ENCODE measurements at places on chromosomes 5 and 9.

- DNase-seq = no peak
Observed at GRCh38 chr9:95067897-95068296, 249.6 kb downstream of the FANCC start.

- DNase-seq = no peak
Observed at GRCh38 chr5:10109299-10109698, 140.4 kb downstream of the ATPSCKMT start.

GRCh38 chr9:83706676-83707517 is 861 bp downstream of the UBQLN1 start:
- DNase-seq = peak; percentile 69

DNA sequence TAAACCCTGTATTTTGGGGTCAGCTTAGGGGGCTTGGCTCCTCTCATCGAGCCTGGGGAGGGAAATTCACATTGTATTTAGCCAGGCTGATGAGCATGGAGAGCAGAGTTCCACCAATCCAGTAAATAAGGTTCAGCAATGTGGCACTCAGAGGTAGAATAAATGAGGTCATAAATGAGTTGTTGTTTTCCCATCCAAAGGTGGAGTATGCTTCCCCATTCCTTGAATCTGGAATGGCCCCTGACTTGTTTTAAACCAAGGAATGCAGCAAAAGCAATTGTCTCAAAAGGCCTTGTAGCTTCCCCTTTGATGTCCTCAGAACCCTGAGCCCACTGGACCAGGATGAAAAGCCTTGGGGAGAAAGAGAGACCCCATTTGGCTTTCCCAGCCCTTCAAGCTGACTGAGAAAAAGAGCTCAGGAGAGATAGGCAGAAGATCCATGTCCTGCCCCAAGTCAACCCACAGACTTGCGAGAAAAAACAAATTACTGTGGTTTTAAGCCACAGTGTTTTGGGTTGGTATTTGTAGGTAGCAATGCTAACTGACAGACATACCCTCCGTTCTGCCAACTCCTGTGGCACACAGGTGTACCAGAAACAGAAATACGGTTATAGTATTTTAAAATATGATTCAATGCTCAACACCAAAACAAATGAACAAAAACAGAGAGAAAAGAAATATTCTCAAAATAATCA is 566.0 kb upstream of the DMAC1 start:
- DNase-seq = no peak

GRCh38 chr5:372996-373709 is 51.6 kb downstream of the AHRR start:
- peak; percentile 80 for DNase-seq

DNA sequence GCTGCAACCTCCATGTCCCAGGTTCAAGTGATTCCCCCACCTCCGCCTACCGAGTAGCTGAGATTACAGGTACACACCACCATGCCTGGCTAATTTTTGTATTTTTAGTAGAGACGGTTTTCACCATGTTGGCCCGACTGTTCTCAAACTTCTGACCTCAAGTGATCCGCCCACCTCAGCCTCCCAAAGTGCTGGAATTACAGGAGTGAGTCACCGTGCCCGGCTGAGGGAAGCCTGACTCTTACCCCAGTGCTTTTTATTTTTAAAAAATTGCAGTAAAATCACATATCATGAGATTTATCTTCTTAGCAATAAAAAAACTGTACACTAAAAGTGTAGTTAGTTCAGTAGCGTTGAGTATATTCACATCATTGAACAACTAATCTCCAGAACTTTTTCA is 105.3 kb downstream of the SLIT3 start:
- no peak for DNase-seq

DNA sequence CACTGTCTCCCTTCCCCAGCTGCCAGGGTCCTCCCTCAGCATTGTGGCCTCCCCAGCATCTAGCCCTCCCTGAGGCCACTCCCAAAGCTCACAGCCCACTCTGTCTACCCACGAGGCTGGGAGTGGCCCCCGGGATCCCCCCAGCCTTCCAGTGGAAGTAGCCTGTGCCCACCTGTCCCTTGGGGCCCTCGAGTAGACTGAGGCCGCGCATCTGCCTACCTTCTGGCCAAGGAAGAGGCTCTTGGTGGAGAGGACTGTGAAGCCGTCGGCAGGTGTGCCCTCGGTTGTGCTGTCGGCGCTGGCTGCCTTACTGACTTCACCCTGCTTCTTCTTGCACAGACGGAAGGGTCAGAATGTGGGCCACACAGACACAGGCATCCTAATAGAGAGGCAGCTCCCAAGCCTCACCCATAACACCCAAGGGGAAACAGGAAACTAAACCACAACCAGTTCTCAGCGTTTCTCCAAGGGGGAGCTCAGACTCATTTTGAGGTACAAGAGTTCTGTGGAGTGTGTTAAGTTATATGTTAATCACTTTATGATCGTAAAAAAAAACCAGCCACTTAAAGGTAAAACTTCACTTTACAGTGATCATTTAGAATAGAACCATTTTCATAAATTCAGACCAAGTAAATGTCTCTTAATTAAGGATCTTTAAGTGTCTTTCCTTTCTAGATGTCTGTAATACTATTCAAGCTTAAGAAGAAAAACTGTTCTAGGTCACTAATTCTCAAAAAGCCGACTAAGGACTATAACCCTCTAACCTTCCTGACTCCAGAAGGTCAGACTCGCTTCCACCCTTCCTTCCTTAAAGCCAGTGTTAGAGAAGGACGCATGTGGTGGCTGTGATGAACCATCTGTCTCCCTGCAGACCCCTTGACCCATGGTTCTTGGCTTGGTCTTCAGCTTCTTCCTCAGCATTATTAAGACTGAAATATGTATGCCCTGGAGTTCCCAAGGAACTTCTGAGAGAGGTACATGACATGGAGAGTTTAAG is 38.5 kb downstream of the MACROH2A1 start:
- peak; percentile 53 for DNase-seq

- DNase-seq = no peak
Observed at GRCh38 chr9:14263707-14264483, 50.0 kb downstream of the NFIB start.

DNA sequence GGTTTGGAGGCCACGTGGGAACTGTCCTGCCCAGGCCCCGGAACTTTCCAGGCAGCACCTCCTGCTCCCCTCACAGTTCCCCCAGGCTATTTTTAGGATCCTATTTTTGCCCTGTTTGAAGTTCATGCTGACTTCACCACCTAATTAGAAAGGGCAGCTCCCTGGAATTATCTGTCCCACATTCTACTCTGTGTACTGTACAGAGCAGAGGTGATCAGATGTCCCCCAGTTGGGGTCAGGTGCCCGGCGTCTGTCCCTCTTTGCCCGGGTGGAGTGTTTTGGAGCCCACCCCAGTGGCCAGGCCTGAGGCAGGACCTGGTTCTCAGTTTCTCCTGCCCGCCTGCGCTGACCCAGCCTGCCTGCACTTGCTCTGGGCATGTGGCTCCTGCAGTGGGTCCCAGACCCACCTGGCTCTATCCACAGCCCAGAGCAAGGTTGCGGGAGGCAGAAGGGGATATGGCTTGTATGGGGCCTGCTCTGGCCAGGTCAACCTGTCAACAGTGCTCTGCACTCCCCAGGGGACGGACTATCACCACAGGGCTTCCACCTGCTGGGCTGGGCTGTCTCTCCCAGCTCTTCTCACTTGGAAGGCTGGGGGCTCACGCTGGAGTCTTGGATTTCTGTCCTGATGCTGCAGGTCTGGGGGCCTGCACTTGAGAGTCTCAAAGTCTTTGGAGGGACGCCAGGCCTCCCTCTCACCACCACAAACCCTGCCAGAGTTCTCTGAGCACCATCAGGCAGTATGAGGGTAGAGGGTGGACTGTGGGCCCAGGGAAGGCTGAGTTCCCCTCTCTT is 268.3 kb downstream of the GADD45G start:
- DNase-seq = no peak

DNA sequence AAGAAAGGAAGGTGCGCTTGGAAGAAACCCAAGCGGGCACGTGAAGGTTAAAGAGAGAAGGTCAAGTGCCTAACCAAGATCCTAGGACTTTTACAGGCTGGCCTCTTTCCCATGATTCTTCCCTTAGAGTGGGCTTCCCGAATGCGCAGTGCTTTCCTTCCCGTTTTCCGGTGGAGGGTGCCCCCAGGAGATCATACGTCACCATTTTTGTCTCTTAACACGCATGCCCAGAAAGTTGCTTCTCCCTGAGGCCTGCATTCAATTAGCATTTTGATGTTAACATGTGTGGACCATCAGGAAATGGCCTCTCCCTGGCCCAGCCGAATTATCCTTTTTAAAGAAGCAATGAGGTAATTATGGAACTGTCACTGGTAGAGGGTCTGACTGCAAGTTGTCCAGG is 1.9 kb upstream of the RUSC2 start:
- no peak for DNase-seq

- no peak for DNase-seq
Observed at GRCh38 chr9:93387791-93388190, 63.7 kb upstream of the FAM120A start.

DNA sequence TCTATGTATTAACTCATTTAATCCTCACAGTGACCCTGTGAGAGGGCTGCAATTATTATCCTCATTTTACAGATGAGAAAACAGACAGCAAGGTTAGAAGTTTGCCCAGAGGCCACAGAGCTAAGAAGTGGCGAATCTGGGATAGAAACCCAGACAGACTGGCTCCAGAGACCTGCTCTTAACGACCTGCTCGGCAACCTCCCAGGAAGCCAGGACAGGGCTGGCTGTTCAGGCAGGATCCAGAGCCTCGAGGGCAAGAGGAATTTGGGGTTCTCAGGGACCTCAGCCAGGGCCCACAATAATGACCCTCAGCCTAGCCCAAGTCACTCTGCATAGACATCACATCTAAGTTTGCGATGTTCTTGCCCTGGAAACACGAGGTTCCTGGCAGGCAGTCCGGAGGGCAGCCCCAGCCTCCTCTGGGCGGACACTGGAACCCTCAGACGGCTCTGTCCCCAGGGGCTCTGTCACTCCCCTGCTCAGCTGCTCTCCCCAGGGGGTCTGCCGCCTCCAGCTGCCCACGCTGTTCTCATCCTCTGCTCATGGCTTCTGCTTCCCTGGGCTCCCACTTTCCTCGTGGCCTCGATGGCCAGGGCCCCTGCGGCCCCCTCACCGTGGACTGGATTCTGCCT is 138.5 kb upstream of the ERCC6L2 start:
- no peak for DNase-seq

DNA sequence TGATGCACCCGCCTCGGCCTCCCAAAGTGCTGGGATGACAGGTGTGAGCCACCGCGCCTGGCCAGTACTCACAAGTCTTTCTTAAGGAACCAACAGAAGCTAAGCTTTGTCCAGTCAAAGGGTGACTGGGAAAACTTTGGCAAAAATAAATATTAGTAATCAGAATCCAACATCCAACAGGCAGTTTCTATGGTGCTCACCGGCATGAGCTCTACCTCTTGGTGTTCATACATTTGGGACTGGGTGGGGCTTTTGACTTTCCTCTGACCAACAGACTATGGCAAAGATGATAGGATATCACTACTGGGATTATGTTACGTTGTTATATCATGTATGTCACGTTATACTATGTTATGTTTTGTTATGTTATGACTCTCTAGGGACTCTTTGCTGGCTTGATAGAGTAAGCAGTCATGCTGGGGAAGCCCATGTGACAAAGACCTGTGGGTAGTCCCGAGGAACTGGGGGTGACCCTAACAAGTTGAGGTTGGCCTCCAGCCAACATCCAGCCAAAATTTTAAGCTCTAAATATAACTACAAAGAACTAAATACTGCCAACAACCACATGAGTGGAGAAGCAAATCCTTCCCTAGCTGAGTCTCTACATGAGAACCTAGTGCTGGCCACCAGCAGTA is 6.0 kb downstream of the RASGEF1C start:
- no peak for DNase-seq

DNA sequence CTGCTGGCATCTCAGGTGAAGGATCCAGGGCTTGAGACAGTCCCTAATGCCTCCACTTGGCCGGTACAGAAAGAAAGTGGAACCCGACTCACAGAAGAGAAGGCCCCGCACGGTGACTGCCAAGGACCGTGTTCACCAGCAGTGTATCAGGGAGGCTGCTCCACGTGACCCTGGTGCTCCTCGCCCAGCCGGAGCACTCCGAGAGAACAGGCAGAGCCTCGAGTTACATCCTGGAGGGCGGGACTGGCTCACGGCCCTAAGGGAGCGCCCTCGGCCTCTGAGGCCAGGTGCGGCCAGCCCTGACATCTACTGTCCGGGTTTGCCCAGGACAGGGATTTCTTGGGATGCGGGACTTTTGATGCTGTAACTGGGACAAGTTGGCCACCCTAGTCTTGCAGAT is 104.0 kb upstream of the SARDH start:
- DNase-seq = no peak

GRCh38 chr5:94244921-94245320 is 373.5 kb downstream of the KIAA0825 start:
- DNase-seq = peak; percentile 41

- DNase-seq = peak; percentile 86
Observed at GRCh38 chr9:89555451-89556375, 49.1 kb upstream of the GADD45G start.

DNA sequence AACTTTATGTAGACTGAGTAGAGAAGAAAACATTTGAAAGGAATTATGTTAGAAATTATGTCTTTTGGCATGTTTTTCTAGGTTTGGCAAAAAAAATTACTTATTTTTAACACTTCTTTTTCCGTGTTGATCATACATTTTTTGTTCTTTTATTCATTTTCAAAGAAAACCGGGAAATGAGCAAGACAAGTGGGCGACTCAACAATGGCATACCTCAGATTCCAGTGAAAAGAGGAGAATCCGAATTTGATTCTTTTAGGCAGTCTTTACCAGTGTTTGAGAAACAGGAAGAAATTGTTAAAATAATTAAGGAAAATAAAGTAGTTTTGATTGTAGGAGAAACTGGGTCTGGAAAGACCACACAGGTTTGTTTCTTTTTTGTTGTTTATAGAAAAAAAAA is 12.9 kb downstream of the YTHDC2 start:
- no peak for DNase-seq

GRCh38 chr5:64384765-64385164 is 121.0 kb upstream of the RGS7BP start:
- DNase-seq = peak; percentile 19

DNA sequence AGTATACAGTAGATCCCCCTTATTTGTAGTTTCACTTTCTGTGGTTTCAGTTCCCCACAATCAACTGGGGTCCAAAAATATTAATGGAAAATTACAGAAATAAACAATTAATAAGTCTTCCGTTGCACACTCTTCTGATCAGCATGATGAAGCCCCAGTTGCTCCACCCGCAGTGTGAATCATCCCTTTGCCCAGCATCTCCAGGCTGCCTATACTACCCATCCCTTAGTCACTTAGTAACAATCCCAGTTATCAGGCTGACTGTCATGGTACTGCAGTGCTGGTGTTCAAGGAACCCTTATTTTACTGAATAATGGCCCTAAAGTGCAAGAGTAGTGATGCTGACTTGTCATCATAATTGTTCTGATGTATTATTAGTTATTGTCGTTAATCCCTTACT is 28.9 kb downstream of the SHC3 start:
- no peak for DNase-seq

GRCh38 chr5:90899014-90899604 is 340.5 kb downstream of the ADGRV1 start:
- no peak for DNase-seq
